Activated CD4-positive, alpha-beta T cell treated with anti-CD3 and anti-CD28 coated beads for 24 hours (primary cell): ENCODE measurements at places on chromosomes 13 and 19.

DNA sequence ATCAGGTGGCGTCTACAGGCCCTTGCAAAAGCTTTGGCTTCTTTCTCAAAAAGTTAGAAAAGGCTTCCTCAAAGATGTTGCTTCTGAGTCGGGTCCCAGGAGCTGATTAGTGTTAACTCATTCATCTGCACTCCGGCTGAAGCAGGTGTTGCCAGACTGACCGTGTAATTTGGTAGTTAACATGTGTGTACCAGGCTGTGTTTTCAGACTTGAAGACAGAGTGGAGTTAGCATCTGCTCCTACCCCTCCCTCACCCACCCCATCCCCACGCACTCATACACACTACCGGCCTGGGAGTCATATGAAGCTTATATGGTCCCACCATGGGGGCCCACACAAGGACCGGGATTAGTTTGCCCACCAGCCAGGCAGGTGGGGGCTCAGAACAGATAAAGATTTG, 111.5 kb downstream of the DNAJC15 start:
- DNase-seq = no peak

GRCh38 chr13:98751861-98752466, 508 bp downstream of the SLC15A1 start:
- no peak for DNase-seq

DNA sequence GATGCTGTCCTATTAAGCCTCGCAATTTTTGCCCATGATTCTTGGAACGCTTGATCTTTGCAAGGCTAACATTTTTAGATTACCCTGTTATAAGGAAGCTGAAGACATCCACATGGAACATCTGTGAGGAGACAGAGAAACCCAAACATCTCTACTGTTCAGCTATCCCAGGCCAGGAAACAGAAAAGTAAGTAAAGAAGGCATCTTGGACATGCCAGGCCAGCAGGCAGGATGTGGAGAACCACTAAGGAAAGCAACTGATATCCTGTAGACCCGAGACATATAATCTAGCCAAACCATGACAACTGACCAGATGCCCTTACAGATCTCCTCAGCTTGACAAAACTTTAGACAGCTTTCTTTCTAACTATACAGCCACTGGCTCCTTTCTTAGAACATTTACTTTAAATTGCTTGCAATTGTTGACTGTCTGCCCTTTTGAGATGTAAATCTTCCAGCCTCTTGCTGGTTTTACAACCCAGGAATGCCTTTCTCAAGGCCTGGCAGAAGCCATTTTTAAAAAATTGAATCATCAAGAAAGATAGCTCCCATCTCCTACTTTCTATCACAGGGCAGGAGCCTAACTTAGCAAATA, 255.8 kb upstream of the DACH1 start:
- DNase-seq = no peak

GRCh38 chr19:1445932-1446712, 3.8 kb upstream of the APC2 start:
- no peak for DNase-seq

GRCh38 chr19:48361912-48362311, 1.8 kb downstream of the TMEM143 start:
- no peak for DNase-seq

GRCh38 chr13:26538363-26539317, 18.8 kb upstream of the WASF3 start:
- no peak for DNase-seq

DNA sequence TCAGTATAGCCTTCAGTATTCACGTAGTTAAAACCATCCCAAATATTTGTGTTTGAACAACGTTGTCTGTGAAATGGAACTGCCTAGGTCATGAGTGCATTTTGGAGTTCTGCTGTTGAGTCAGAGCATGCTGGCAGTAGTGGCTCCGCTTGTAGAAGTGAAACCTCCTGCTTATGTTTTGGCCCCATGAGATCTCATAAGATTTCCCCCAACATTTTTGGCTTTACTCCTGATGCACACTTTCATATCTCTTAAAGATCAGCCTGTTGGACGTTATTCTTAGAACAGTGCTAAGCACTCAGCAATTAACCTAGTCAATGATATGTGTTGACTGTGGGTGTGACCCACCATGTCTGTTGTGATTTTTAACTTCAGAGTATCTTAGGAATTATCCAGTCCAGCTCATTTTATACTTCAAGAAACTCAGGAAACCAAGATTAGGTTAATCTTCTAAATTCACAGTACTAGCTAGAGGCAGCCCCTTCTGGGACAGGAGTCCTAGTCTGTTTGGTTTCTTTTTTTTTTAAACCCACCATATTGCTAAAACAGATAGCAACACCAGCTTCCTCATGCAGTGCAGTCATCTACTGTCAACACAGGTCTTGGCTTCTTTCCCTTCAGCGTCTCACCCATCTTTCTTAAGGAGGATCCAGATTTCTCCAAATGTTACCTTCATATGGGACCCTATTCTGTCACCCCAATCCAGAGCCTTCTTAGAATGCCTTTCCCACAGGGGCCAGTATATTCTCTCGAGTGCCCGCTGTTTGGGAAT, 26.2 kb downstream of the RAP2A start:
- no peak for DNase-seq

DNA sequence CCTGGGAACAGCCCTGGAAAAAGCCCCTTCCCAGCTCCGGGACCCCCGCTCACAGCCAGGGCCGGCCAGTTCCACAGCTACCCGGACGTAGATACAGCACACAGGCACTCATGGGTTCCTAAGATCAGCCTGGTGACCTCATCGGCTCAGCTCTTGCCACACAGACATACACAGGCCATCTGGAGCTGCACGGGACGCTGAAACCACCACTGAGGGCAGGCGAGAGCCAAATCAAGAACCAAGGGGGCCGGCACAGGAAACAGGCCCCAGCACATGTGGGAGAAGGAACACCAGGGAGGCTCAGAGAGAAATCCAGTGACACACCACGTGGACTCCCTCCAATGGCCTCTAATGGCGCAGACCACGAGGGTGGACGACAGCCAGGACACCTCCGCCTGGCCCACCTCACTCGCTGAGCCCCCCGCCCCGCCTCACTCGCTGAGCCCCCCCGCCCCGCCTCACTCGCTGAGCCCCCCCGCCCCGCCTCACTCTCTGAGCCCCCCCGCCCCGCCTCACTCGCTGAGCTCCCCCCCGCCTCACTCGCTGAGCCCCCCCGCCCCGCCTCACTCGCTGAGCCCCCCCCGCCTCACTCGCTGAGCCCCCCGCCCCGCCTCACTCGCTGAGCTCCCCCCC, 69.7 kb upstream of the C13orf46 start:
- no peak for DNase-seq

- no peak for DNase-seq
Measured at GRCh38 chr19:33063753-33064457, 783 bp downstream of the RHPN2 start.

- no peak for DNase-seq
Measured at GRCh38 chr13:96089749-96090239, at the start of gene HS6ST3. TSS of gene HS6ST3 (plus strand) at chr13:96090107.

GRCh38 chr13:50153401-50153800, 138.2 kb downstream of the KCNRG start:
- no peak for DNase-seq

DNA sequence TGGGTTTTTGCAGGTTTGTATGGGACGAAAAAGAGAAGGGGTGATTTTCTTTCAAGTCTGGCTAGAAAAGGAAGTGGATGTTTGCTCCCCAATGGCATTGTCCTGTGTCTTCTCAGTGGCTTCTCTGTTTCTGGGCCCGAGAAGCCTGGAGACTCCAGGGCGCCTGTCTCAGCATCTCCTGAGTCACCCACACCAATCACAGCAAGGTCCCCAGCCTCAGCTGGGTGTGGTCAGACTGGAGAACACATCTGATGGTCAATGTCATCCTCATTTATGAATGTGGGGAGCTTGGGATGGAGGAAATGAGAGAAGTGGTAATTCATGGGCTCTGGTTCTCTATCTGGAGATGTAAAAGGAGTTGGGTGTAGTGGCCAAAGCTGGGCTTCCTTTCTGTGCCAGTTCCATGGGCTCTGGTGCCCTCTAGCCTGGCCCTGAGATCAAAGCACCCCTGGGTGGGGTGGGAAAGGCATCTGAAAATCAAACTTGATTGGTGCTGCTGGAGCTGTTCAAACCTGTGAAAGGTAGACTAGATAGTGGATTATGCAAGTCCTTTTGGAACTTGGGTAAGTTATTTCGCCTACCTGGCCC, 13.4 kb downstream of the RASL11A start:
- DNase-seq = no peak

GRCh38 chr13:87444135-87444534, 227.0 kb upstream of the SLITRK5 start:
- DNase-seq = no peak

- DNase-seq = peak; percentile 6
Measured at GRCh38 chr19:21835429-21835809, 563 bp downstream of the ZNF43 start.

GRCh38 chr19:49150106-49150943, 4.9 kb downstream of the HRC start:
- DNase-seq = peak; percentile 26

DNA sequence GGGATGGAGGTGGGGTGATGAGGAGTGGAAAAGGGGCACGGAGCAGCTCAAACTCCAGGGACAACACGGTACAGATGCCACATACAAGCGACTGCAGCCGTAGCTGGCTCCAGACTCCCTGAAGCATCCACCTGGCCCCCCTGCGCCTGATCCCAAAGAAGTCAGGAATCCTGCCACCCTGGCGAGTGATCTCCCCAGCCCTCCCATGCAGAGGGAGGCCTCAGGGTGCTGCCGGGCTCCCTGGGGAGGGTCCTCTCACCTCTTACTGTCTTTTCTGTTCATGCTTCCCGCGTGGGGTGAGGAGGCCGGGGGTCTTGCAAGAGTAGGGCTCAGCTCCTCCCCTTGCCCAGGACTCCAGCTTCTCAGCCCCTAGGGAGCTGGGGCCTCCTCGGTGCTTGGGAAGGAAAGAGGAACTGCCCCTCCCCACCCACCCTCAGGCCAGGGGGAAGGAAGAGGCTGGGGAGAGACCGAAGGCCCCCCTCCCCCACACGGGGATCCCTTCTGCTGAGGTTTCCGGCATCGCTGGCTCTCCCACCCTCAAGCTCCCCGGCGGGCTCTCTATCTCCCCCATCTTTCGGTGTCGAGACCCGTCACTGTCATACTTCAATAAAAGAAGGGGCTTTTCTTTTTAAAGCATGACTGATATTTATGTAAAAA, at the start of gene RASGRP4:
TSS of gene RASGRP4 (minus strand) at position 410 of the 657 bp plus-strand sequence. CDS start at position 282, 128 bp downstream.
- DNase-seq = peak; percentile 23

DNA sequence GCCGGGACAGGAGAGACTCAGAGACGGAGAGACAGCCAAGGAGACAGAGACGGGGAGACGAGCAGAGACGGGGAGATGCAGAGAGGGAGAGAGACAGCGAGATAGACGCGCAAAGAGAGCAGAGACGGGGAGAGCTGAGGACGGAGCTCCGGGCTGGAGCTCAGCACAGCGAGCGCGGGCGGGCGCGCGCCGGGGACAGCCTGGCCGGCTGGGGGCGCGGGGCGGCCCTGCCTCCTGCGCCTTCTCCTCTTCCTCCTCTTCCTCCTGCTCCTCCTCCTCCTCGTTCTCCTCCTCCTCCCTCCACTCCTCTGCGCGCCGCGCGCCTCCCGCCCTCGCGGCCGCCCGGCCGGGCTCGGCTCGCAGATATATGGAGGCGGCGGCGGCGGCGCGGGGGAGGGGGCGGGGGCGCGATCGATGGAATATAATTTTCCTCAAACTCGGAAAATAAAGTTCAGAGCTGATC, at the start of gene ERFL:
TSS of gene ERFL (minus strand) at position 229 of the 463 bp plus-strand sequence. CDS start 15,530 bp downstream, outside the sequence.
- DNase-seq = no peak

GRCh38 chr13:112733112-112733511, 43.3 kb downstream of the ATP11A start:
- DNase-seq = no peak

GRCh38 chr19:33883859-33884519, 87.3 kb downstream of the KCTD15 start:
- DNase-seq = no peak

DNA sequence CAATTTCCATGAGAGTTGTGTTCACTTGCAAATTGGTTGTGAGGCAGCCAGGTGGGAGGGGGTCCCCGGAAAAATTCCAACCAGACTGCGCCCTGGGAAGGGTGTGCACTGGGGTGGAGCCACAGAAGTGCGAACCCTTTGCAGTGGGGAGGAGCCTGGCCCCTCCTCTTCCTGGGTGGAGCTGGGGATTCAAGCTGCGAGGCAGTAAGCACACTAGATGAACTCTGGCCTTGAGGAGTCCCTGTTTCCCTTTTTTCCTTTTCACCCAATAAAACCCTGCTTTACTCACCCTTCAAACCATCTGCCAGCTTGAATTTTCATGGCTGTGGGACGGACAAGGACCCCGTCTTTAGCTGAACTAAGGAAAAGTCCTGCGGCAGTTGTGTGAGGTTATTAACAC, 31.0 kb upstream of the MBNL2 start:
- DNase-seq = no peak

DNA sequence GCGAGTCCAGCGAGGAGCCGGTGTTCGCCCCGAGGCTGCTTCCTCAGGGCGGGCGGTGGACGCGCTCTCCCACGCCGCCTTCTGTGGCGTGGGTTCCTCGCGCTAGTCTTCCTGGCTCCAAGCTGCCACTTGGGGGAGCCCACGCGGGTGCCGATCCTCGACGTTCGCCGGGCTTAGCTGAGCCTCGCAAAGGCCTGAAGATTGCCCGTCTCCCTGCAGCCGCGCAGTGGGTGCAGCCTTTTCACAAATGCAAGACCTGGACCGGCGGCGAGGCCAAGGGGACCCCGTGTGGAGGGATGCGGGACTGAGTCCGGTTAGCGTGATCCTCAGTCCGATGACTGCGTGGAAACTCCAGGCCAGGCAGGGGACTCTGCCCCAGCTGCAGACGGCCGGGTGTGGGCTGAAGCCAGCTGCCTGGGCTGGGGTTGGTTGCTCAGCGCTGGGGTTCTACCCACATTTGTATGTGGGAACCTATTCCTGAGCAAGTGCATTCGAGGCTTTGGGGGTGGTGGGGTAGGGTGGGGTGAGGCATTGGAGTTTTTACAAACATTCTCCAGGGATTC, 16.6 kb upstream of the LRP3 start:
- DNase-seq = no peak

DNA sequence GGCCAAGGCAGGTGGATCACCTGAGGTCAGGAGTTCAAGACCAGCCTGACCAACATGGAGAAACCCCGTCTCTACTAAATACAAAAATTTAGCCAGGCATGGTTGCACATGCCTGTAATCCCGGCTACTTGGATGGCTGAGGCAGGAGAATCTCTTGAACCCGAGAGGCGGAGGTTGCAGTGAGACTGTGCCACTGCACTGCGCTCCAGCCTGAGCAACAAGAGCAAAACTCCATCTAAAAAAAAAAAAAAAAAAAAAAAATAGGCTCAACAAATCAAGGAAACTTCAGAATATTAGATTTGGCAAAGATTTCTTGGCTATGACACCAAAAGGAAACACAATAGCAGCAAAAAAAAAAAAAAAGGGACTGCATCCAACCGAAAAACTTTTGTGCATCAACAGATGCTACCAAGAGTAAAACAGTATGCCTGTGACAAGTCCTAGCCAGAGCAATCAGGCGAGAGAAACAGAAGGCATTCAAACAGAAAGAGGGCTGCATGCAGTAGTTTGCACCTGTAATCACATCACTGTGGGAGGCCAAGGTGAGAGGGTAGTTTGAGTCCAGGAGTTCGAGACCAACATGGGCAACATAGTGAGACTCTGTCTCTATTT, 23.8 kb downstream of the ZNF160 start:
- DNase-seq = no peak

DNA sequence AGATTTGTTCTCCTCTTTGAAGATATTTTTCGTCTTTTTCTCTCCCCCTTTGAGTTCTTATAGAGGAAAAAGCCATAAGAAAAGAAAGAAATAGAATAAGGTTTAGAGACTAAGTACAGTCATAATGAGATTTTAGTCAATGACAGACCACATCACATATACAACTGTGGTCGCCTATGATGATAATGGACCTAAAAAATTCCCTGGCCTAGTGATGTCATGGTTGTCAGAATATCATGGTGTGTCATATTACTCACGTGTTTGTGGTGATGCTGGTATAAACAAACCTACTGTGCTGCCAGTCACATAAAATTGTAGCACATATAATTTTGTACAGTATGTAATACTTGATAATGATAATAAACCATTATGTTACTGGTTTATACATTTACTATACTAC, 1096.1 kb downstream of the OLFM4 start:
- DNase-seq = no peak
